ENCODE measurements at places on chromosomes 12 and 14.

GRCh38 chr12:70319605-70320004, 46.5 kb upstream of the KCNMB4 start:
- DNase-seq: no peak

GRCh38 chr14:102525219-102525928, 15.8 kb upstream of the ANKRD9 start:
- DNase-seq: no peak

DNA sequence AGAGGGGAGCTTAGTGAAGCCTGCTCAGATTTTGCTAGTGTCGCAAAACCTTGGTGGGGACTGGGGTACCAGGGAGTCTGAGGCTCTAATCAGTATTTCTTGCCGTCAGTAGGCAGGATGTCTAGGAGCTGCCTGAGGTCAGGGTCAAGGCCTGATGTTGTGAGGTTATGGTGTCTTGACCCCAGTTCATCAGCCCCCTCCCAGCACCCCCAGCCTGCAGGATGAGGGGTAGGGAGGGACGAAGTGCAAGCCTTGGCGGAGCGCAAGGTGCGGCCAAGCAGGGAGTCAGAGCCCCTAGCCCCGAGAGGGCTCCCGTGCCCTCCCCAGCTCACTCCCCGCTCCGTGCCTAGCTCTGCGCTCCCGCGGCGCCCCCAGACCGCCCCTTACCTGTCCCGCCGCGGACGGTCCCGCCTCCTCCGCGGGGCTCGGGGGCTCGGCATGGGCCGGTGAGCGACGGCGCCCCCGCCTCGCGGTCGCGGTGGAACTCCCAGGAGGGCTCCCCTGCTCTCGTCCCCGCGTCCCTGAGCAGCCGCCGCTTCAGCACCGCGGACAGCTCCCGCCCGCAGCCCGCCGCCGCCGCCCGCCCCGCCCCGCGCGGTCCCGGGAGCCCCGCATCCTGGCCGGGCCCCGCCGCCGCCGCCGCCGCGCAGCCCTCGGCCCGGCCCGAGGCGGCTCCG, 347 bp downstream of the SYNDIG1L start:
- no peak for DNase-seq

DNA sequence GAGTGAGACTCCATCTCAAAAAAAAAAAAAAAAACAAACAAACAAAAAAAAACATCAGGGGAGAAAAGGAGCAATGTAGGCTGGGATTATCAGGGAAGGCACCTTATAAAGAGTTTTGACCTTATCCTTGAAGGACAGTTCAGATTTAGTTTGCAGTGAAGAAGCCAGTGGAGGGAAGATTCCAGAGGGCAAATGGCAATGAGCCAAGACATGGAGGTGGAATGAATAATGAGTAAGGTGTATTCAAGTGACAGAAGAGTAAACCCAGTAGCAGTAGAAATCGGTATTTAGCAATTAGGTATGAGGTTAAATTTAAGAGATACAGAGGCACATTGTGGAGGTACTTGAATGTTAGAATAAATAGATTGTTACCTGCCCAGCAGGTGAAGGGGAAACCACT, 2.2 kb upstream of the DUSP16 start:
- no peak for DNase-seq

GRCh38 chr12:96233939-96234461, 39.8 kb downstream of the ELK3 start:
- DNase-seq: peak; percentile 90

DNA sequence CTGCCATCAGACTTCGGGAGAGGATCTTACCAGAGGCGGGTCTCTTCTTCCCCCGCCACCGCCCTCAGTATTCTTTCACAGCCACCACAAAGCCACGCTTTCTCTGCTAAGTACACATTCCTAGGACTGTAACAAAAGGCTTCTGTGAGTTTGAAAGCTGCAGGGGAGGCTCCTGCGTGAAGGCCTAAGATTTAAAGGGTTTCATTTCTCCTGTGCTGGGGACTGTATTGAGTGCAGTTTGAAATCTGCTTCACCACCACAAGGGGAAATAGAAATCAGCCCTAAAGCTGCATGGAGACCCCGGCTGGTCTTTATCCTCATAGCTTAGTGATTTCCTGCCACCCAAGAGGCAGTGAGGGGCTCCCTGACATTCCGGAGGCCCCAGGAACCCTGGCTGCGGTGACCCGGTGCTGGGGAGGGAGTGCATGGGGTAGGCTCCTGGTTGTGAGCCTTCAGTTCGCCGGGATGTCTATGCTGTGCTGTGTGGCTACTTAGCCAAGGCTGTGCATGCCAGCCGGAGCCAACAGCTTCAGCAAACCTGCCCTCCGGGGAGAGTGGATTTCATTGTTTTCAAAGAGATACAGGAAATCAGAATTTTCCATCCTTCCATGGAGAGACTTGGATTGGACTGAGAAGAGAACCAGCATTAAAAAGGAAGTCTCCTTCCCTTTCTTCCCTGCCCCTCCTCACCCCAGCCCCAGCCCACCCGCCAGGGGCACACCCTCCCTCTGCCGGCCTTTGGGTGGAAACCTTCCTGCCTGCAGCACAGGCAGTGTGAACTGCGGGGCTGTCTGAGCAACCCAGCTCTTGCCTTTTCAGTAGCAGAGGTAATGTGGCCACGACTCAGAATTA, 163.3 kb downstream of the ETV6 start:
- DNase-seq: peak; percentile 66

DNA sequence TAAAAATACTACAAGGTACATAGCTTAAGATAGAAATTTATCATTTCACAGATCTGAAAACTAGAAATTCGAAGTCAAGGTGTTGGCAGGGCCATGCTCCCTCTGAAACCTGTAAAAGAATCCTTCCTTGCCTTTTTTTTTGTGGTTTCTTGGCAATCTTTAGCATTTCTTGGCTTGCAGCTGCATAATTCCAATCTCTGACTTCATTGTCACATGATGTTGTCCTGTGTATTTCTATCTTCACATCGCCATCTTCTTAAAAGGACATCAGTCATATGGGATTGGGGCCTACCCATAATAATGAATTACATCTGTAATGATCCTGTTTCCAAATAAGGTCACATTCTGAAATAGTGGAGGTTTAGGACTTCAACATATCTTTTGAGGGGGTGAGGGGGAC, 250.4 kb downstream of the TMTC2 start:
- no peak for DNase-seq

- no peak for DNase-seq
Measured at GRCh38 chr14:73258076-73258475, 20.8 kb downstream of the PAPLN start.

GRCh38 chr14:104138098-104138717, at the start of gene KIF26A:
Gene KIF26A (plus strand): TSS chr14:104138587. CDS start chr14:104138723, 136 bp downstream.
- no peak for DNase-seq

GRCh38 chr14:81766321-81766915, 232.8 kb upstream of the SEL1L start:
- DNase-seq: no peak

GRCh38 chr12:78192979-78193378, 362.3 kb downstream of the NAV3 start:
- DNase-seq: no peak

DNA sequence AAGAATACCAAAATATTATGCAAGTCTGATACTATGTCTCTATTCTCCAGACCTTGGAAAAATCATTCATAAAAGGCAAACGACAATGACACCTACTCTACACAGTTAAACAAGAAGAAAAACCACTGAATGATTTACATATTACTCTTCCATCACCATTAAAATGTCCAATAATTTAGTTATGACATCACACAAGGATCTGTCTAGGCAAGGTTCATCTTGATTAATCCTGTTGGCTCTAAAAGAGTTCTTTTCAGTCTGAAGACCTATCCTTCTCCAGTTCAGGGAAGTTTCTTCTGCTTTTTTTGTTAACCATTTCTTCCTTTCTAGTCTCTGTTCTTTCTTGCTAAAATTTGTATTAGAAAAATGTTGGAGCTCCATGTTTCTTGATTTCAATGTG, 64.0 kb downstream of the OSBPL8 start:
- DNase-seq: no peak

- DNase-seq: no peak
Measured at GRCh38 chr12:18400186-18400585, 138.9 kb downstream of the PIK3C2G start.

- no peak for DNase-seq
Measured at GRCh38 chr12:95215949-95216348, 1.3 kb downstream of the FGD6 start.

DNA sequence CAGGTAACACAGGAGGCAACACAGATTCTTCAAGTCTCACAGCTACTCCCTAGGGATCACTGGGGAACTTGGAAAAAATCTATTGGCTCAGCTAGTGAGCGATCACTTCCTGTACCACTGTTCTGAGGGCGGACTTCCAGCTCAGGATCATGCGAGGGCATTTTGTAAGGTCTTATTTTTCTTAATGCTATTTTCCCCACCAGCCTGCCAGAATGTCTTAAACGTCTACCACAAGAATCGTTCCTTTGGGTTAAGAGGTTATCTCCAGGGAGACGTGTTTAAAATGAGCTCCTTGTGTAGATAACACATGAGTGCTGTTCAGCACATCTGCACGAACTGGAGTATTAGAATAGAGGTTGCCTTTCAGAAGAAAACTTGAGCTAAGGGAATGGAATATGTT, 162.6 kb downstream of the ETNK1 start:
- no peak for DNase-seq

- DNase-seq: no peak
Measured at GRCh38 chr14:64117671-64118402, 176.3 kb downstream of the ESR2 start.

- peak; percentile 78 for DNase-seq
Measured at GRCh38 chr12:95218150-95219133, 835 bp downstream of the VEZT start.

- DNase-seq: no peak
Measured at GRCh38 chr12:93645702-93646101, 31.5 kb upstream of the CRADD start.

- DNase-seq: no peak
Measured at GRCh38 chr12:58384196-58384595, 442.8 kb downstream of the ATP23 start.

DNA sequence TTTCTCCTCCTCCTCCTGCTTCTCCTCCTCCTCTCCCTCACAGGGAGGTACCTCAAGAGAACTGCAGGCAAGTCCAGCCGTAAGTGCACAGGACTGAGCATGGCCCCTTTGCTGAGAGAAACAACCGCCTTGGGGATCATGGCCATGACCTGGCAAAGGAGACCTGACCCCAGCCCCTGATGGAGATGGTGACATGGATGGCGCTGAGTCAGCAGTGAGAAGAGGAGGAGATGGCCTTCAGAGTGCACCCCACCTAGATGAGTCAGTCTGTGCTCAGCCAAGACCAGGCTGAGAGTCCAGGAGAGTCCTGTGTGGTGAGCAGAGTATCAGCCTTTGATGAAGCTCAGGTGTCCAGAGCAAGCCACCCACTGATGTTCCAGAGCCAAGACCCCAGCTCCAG, 36.4 kb downstream of the MEG3 start:
- no peak for DNase-seq

- no peak for DNase-seq
Measured at GRCh38 chr12:13004986-13005385, 4.9 kb upstream of the HEBP1 start.

- DNase-seq: peak; percentile 51
Measured at GRCh38 chr12:93061473-93062419, 132.7 kb upstream of the EEA1 start.

GRCh38 chr14:102164241-102164641, 24.5 kb downstream of the WDR20 start:
- DNase-seq: no peak

DNA sequence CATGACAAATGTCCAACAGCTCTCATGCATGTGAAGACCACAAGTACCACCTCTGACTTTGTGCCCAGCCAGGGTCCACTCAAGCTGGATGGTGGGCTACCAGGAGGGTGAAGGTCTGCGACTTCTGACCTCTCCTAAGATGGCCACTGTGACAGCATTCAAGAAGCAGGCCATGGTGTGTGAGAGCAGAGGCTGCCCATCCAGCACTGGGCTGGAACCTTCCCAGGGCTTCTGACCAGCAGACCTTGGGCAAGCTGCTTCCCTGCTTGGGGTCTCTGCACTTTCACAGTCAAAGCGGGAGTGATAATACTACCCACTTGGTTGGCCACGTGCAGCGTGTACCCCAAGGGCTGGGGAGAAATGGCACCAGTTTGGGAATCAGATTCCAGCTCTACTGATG, 10.4 kb downstream of the MMAB start:
- no peak for DNase-seq

- DNase-seq: no peak
Measured at GRCh38 chr12:121033625-121034349, 5.3 kb downstream of the OASL start.

DNA sequence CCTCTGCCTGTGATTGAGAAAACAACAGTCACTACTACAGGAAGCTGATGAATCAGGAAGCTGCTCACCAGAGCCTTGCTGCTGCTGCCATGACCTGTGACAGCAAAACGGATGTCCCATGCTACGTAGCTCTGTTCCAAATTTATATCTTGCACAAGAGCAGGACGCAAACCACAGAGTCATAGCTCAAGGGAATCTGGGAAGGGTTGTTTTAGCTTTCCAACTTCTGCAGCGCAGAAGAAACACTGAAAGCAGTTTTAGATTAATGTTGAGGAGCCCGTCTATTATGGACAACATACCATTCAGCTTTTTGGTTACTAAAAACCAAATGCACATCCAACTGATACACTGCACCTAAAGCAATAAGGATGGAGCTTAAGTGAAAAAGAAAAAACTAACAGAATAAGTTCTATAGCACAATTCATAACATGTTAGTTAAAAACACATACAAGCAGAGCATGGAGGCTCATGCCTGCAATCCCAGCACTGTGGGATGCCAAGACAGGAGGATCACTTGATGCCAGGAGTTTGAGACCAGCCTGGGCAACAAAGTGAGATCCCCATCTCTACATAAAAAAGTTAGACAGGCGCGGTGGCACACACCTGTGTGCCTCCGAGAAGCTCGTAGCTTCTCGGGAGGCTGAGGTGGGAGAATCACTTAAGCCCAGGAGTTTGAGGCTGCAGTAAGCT, 1.7 kb upstream of the ANKRD33 start:
- DNase-seq: peak; percentile 36

DNA sequence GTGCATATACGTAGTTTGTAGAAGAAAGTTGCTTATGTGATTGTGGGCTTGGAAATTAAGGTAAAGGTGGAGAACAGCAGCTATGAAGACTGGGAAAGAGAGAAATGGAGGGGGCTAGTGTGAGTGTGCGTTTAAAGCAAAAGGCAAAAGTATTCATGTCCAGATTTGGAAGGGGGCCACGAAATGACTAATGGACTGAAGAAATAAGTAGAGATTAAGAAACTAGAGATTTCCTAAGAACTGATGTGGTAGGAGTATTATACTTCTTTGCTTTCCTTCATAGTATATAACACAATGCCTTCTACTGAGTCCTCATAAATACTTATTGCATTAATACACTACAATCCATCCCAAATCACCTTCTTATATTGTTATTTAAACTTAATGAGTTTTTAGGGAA, 298.6 kb upstream of the NOVA1 start:
- DNase-seq: no peak

GRCh38 chr12:66693901-66694513, 15.1 kb upstream of the GRIP1 start:
- DNase-seq: peak; percentile 81

DNA sequence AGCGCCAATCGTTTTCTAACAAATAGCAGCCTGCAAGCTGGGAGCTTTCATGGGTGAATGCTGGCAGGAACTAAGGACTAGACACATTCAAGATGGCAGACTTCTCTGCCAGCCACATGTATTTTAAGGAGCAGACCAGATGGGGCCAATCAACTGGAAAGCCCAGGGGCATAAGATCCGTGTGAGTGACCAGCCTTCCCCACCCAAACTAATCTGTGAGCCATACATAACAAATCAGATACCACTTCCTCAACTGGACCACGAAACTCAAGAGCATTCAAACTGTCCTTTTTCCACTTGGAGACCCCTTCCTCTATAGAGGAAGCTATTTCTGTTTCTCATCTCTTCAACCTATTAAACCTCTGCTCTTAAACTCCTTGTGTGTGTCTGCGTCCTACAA, 9.7 kb downstream of the TCL1B start:
- DNase-seq: no peak

- no peak for DNase-seq
Measured at GRCh38 chr14:97458255-97458654, 661.1 kb downstream of the VRK1 start.
